ENCODE measurements at places on chromosomes 5 and 9.

- no peaks in the 10 kb centered on the region for H3K27me3 ChIP-seq
- DNase-seq, result no peak
These were observed 843.7 kb upstream of the WWC1 start for GRCh38 chr5:167447466-167448375.

DNA sequence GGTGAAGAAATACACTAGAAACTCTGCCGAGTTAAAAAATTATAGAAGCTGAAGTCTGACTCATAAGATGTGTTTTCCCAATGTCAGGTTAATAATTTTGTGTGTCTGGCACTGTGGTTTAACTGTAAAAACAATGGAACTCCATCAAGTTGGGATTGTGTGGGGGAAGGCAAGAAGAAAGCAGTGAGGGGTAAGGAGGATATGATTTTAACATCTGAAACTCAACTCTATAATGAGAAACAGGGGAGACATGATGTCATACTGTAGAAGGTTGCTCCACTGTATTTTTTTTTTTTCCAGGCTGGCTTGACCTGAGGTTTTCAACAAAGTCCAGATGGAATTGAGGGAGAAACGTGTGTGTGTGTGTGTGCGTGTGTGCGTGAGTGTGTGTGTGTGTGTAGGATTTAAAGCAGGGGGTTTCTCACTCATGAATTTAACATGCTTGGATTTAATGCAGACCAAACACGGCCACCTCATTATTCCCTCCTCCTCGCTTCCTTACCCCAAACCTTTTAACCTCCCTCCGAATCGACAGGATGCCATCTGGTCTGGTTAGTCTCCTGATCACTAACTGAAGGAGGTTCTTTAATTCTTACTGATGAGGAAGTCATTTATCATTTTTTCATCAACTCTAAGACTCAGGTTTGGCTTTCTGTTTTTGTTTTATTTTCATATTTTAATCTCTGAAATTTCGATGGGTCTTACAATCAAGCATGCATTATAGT lies 140.2 kb upstream of the LPAR1 start:
- no peak overlapping the region for H3K4me3 ChIP-seq
- no peaks in the 10 kb centered on the region for H3K27me3 ChIP-seq
- no peaks in the 10 kb centered on the region for H3K4me1 ChIP-seq
- no peak for DNase-seq
- H3K27ac ChIP-seq, result no peak overlapping the region
- H3K36me3 ChIP-seq, result no peaks in the 10 kb centered on the region

DNA sequence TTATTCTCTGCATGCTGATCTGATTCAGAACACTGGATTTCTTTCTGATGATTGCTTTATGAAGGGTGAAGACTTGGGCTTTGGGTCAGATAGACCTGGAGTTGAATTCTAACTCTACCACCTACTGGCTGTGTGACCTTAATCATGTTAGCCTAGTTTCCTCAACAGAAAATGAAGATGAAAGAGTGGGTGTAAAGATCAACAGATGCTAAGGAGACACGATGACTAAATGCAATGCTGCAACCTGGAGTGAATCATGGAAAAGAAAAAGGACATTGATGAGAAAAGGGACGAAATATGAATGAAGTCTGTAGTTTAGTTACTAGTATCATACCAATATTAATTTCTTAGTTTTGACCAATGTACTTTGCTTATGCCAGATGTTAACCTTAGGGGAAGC lies 27.8 kb upstream of the DENND1A start:
- DNase-seq, result no peak
- H3K27me3 ChIP-seq, result no peaks in the 10 kb centered on the region
- no peaks in the 10 kb centered on the region for H3K4me1 ChIP-seq
- H3K27ac ChIP-seq, result no peak overlapping the region

- DNase-seq, result no peak
- H3K36me3 ChIP-seq, result no peaks in the 10 kb centered on the region
- no peak overlapping the region for H3K4me3 ChIP-seq
- H3K27me3 ChIP-seq, result no peaks in the 10 kb centered on the region
- no peak overlapping the region for H3K27ac ChIP-seq
These were observed 45.3 kb downstream of the CWC27 start for GRCh38 chr5:64814073-64814472.

Data from iPS DF 6.9 (cell line).